ENCODE measurements at places on chromosomes 11 and 22.

DNA sequence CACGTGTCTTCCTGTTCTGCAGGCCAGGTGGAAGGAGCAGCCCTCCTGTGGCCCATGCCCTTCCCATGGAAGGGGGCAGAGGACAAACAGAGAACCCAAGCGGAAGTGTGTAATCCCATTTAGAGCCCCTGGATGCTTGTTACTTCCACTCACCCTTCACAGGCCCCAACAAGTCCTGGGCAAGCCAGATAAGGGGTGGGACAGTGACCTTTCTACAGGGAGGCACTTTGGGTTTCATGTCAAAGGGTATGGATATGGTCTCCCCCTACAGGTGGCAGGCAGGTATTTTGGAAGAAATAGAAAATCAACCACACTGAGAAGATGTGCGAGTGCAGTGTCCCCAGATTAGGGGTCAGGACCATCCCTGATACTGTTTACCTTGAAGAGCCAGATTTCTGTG lies 11.4 kb downstream of the MPEG1 start:
- no peak for DNase-seq

GRCh38 chr11:32256466-32256865 lies 165.6 kb downstream of the RCN1 start:
- no peak for DNase-seq

GRCh38 chr22:44881624-44882023 lies 128.2 kb downstream of the PHF21B start:
- DNase-seq = no peak

GRCh38 chr11:106983261-106983660 lies 35.0 kb downstream of the GUCY1A2 start:
- peak; percentile 31 for DNase-seq

GRCh38 chr11:86524620-86525352 lies 147.6 kb downstream of the ME3 start:
- no peak for DNase-seq

GRCh38 chr11:17640493-17641164 lies 78.7 kb upstream of the MYOD1 start:
- DNase-seq = no peak

DNA sequence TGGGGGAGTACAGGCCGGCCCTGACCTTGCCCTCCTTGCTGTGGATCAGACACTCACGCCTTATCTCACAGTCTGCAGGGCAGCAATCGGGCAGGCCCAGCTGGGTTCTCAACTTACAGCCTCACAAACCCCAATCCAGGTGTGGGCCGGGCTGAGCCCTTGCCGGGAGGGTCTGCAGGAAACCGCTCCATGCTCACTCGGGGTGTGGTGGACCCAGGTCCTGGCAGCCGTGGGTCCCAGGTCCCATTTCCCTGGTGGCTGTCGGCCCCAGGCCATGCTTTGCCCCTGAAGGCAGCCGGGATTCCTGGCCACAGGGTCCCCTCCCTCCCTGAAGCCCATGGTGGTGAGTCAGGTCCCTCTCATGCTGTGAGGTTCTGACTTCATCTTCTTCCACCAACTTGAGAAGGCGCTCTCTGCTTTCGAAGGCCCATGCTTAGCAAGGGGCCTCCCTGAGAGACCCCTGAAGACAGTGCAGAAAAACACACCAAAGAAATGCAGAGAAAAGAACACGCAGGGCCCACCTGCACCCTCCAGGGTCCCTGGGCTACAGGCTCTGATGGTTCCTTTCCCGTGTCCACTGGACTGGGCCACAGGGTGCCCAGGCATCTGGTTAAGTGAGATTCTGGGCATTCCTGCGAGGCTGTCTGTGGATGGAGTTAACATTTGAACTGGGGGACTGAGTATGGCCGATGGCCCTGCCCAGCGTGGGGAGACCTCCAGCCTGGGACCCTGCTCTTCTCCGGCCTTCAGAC lies 588.2 kb downstream of the BRD1 start:
- no peak for DNase-seq

DNA sequence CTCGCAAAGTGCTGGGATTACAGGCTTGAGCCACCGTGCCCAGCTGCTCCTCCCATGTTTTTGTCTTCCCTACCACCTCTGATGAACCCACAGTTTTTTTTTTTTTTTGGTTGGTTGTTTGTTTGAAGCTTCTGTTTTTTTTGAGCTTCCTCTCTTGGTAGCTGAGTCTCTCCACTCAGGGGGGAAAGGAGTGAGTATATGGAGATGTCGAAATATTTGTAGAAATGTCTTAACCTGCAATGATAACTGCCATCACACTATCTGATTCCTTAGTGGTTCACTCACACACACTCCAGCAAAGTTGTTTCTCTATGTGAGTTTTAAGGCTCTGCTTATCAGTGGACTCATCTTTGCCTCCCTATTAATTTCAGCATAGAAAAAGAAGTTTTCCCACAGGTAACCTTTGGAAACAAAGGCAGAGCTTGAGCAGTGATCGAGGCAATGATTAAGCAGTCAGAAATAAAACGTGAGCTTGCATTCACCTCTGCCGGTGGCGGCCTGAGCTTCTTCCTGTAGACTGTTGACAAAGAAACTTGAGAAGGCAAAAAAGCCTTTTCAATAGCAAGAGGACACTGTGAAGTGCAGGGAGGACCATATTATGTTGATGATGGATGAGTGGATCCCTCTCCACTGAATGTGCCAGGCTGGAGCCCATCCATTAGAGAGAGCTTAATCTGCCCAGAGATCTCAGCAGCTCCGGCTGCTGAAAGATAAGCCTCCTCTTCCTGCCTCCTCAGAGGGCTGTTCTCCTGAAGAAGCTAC lies 29.0 kb upstream of the RASSF10 start:
- DNase-seq = no peak

DNA sequence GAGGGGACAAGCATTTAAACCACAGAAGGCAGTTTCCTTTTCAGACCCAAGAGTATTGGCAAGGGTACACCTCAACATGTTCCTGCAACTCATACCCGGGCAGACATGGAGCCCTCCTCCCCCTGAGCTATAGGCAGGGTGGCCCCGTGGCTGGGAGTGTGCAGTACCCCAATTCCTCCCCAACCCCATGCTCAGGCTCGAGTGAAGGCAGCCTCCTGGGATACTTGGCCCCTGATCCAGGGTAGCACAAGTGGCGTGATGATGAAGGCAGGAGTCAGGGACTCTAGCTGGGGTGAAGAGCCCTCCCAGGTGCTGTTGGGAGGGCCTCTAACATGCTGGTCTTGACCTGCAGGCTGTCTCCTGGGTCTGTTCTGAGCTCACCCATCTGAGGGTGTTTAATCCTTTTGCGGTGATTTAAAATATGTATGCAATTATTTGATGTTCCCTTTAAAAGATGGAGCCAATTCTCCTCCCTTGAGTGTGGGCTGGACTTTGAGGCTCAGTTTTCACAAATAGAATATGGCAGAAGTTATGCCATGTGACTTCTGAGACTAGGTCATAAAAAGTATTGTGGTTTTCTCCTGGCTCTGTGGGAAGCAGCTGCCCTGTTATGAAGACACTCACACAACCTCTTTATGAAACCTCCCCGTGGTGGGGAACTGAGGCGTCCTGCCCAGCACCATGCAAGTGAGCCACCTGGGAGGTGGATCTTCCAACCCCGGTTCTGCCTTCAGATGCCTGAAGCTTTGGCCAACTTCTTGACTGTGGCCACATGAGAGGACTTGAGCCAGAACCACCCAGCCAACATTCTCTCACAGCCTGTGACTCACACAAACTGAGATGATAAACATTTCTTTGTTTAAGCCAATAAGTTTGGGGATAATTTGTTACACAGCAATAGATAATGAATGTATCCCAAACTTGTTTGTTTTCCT lies 54.7 kb upstream of the NECTIN1 start:
- no peak for DNase-seq

- no peak for DNase-seq
These were observed 2.9 kb downstream of the ALDH3B1 start for GRCh38 chr11:68012843-68013610.

GRCh38 chr11:111500481-111500880 lies 11.7 kb downstream of the BTG4 start:
- DNase-seq = no peak

- DNase-seq = peak; percentile 95
These were observed 4.5 kb downstream of the LRRC75B start for GRCh38 chr22:24588381-24588756.

DNA sequence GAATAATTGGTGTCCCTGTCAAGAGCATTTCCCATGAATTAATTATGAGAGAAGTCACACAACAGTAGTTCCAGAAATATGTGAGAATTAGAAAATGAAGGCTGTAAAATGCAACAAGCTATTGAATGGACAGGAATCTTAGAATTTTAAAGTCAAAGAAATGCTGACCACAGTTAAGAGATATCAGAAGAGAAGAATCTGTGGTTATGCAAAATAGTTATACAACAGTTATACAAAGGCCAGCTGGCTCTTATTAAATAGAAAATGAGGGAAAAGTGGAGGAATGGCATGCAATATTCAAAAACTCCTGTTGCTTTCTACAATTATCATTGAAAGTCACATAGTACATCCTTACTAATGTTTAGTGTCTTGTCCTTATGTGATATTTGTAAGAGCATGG lies 27.4 kb downstream of the CASP12 start:
- no peak for DNase-seq

DNA sequence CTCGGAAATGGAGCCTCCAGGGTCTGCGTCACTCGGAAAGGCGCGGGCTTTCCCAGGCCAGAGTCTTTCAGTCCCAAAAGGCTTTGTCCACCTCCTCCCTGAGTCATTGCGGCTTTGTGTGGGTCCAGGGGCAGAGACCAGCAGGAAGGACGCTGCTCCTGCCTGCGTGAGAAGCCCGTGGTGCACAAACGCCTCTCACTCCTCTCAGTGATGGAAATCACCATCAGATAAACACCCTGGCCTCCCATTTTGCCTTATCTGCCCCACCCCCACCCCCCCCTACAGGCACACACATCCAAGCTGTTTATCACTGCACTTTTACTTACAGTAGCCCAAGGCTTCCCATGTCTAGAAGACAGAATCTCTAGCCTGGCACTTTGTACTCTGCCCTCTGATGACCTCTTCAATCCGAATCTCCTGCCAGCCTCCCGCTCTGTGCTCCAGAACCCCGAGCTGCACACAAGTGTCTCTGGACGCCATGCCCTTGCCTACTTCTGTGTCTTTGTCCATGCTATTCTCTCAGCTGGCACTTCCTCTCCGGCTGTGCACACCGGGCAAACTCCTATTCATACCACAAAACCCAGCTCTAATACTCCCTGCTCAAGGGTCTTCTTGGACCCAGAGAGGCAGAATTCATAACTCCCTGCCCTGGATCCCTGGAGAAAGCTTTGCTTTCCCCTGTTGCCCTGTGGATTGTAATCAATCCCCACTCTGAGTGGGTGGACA lies 954.6 kb downstream of the TBC1D22A start:
- DNase-seq = no peak

- no peak for DNase-seq
These were observed 4.5 kb upstream of the GTSE1 start for GRCh38 chr22:46292173-46292572.
